NCI-H187 (cell line): ENCODE measurements at places on chromosomes 4 and X.

GRCh38 chrX:23386726-23387125 is 52.1 kb downstream of the PTCHD1 start:
- DNase-seq, result no peak

DNA sequence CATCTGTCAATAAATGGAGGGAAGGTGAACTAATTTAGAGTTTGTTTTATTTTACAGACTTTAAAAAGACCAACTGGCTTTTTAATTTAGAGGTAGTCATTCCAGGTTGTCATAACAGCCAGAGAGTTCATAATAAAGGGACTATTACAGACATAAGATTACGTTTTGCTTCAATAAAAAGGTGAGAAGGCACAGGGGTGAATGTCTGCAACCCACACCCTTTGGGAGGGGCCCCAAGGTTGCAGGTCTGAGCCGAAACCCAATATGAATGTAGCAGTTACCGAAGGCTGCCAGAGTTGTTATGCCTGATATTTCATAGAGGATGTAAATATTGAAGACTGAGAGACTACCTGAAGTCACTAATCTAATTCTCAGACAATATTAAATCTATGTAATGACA is 329.7 kb upstream of the GALNT7 start:
- no peak for DNase-seq

GRCh38 chrX:154436374-154436982 is 476 bp upstream of the GDI1 start:
- peak; percentile 32 for DNase-seq

DNA sequence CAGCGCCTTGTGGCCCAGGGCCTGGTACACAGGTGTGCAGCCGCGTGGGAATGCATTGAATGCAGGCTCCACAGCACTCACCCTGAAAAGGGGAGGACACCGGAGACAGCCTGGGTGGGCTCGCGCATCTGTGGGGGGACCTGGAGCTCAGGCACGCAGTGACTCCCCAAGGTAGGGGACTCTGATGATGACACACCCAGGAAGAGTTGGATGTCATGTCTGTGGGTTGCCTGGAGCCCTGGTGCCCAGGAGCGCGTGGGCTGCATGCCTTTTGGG is 32.7 kb upstream of the HTRA3 start:
- no peak for DNase-seq

- no peak for DNase-seq
Measured at GRCh38 chr4:153169776-153170175, 34.5 kb upstream of the TRIM2 start.

DNA sequence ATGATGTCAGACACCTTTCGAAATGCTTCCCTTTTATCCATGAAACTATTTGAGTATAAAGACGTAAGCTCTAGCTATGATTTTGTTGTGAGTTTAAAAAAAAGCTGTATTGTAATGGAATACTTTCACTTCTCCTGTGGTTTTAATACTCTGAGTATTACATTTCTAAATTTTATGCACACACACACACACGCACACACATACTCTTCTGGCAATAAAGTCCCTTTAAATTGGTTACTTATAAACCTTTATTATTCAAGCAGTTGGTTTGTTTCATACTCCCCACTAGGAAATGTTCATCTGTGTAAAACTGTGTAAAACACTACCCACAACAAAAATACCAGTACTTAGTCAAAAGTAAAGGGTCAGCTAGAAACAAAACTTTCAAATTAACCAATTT is 18.2 kb downstream of the VAMP7 start:
- DNase-seq, result no peak

GRCh38 chr4:164442180-164442579 is 311.8 kb upstream of the SMIM31 start:
- no peak for DNase-seq

DNA sequence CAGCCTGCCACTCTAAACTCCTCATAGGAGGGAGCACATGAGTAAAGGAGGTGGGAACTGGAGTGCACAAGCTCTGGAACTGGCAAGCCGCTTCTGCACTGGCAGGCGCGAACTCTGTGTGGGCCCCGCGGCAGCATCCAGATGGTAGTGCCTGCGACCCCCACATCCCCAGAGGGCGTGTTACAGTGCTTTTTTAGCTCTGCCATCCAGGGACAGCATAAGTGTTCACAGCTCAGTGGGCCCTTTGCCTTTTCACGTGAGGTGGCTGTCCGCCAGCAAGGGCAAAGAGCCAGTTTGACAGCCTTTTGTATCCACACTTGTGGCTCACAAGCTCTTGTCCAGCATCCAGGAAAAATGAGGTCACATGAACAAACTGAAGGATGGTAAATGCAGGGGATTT is 581.6 kb upstream of the DIAPH2 start:
- DNase-seq, result no peak

GRCh38 chr4:55784747-55785146 is 34.8 kb upstream of the EXOC1L start:
- DNase-seq, result no peak

- DNase-seq, result no peak
Measured at GRCh38 chr4:174930895-174931294, 12.7 kb downstream of the ADAM29 start.

GRCh38 chr4:113064244-113064643 is 14.8 kb downstream of the ANK2 start:
- DNase-seq, result peak; percentile 52

GRCh38 chrX:13415509-13415908 is 95.7 kb upstream of the ATXN3L start:
- no peak for DNase-seq

GRCh38 chr4:123676890-123677229 is 280.3 kb downstream of the SPRY1 start:
- peak; percentile 23 for DNase-seq

GRCh38 chr4:48333587-48333986 is 7.7 kb upstream of the SLAIN2 start:
- DNase-seq, result no peak

- no peak for DNase-seq
Measured at GRCh38 chrX:20217271-20217670, 49.4 kb downstream of the RPS6KA3 start.

- DNase-seq, result no peak
Measured at GRCh38 chr4:155832664-155833063, 33.4 kb downstream of the ASIC5 start.

DNA sequence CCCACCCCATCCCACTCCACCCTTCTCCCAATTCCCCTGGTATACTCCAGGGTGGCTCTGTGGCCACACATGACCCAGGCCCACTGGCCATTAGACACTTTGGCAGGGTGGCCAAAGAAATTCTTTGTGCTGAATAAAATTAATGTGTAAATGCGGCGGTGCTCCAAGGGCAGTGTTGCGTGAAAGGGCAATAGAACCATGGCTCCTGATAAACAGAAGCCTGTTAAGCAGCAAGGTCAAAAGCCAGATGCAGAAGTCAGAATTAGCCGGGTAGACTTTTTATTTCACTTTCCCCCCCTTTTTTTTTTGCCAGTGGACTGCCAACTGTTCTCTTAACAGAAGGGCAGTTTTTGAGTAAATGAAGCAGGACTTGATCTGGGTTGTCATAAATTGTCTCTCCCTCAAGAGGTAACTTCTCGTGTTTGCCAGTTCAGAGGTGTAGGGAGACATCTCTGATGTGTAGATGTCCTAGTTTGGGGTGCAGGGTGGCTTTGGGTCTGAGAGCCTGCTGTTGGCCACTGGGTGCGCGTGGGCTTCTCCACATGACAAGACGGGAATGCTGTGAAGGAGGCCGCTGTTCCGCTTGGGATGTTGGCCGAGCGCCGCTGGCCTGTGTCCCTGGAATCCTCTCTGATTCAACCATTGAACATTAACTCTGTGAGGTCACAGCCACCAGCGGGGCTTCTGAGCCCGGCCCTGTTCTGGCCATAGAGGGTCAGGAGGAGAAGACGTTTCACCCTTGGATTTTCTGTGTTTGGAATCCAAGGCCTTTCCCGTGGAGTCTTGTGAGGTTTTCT is 139.5 kb downstream of the TBL1X start:
- no peak for DNase-seq

GRCh38 chrX:108415891-108416290 is 22.3 kb downstream of the COL4A6 start:
- no peak for DNase-seq

DNA sequence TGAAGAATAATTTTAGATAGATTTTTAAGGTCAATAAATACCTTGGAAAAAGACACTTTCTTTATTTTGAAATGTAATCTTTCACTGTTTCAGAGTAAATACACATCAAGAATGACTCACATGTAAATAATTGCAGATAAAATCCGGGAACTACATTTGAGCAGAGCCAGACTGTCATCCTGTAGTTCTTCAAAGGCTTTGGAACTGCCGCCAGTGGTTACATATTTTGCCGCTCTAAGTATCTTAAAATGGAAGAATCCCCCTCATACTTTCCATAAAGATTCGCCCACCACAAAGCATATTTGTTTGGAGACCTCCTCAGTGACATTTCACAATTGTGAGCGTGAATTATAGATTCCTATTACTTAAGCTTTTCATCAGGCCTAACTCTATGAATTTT is 607.8 kb upstream of the ZFP42 start:
- DNase-seq, result no peak

DNA sequence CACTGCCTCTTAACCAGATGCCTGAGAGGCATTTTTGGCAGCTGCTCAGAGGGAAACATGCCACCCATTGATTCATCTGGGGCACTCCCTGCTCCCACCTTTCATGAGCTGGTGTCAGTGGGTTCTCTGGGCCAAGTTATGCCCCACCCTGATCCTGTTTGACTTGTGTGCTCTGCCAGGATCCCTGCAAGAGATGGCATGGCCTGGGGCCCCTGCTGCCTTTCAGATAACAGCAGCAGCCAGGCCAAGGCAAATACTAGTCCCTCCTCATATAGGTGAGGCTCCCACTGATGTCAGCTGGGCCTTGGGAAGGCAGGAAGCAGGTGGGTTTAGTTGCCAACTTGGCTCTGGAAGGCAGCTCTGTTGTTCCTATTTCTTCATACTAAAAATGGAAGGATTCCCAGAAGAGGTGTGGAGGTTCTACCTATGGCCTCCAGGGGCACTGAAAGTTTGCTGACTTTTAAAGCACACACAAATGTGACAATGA is 192.9 kb upstream of the RBPJ start:
- no peak for DNase-seq
